ENCODE measurements at places on chromosomes 16 and 17.

DNA sequence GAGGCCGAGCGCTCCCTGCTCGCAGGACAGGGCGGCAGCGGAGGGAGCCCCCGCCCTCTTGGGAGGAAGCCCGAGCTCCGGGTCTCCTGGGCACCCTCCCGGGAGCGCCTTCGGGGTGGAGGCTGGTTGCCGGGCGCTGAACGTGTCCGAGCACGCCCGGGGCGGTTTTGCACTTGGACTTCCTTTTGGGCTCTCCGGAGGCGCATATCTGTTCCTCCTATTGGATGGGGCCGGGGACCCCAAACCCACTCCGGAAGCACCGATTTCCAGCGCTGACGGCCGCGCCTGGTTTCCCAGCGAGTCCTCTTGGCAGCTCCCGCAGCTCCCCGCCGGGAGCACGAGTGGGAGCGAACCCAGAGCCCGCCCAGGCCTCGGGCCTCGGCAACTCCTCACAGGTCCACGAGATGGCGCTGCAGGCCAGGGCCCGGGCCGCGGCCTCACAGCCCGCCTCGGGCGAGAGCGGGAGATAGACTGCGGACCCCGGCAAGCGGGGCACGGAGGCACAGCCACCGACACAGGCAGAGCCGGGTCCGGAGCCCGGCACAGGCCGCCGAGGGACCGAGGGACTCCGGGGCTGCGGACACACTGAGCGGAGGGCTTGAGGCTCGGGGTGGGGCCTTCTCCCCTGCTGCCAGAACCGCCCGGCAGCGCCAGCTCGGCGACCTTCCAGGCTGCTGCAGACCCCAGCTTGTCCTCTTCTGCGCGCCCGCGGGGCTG lies 12.7 kb downstream of the TBX2 start:
- DNase-seq: peak; percentile 15

DNA sequence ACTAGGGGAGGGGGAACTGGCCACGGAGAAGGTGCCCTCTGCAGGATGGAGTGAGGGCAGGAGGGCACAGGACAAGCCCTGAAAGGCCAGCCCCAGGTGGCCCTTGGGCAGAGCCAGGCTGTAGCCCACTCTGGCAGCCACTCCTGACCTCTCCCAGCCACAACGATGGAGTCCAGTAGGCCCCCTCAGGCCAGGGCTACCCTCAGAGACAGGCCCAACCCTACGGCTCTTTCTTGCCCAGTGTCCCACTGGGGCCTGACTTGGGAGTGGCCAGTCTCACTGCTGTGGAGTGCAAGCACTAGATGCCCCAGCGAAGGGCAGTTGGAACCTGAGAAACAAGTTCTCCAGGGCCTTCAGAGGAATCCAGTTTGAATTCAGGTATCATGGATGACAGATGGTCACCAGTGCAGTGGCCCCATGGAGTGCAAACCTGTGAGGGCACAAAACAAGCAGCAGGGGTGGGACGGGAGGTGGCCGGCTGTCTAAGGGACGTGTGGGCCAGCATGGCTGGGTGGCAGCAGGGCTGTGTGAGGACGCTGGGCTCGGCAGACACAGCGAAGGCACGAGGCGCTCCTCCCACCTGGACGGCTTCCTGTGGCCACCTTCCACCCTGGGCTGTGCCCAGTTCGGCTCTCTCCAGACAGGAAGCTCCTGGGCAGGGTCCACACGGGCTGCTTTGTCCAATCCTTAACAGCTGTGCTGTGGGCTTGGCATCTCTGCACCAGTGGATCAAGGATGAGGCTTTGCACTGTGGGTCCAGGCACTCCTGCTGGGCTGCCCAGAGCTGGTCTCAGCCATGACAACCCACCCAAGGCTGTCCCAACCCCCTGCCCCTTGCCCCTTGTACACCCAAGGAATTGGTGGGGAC lies 72.1 kb downstream of the AMFR start:
- no peak for DNase-seq

- no peak for DNase-seq
These were observed 11.5 kb downstream of the APPBP2 start for GRCh38 chr17:60514500-60514899.

DNA sequence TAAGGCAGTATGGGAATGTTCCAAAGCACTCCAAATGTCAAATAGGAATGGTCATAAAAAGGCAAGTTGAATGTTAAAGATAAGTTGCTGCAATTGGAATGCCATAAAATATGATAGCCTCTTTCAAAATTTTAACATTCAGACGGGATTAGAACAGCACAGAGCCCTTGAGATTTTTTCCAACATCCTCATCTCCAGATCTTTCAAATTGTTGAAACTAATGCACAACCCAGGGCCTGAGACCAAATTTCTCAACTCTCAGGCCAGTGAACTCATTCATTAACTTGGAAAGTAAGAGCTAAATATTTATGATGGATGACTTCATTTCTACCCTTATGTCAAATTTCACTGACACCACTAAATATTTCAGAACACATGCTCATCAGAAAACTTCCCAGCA lies 346.5 kb upstream of the XYLT1 start:
- DNase-seq: no peak

- no peak for DNase-seq
These were observed 74.2 kb upstream of the NLK start for GRCh38 chr17:27968206-27968732.

DNA sequence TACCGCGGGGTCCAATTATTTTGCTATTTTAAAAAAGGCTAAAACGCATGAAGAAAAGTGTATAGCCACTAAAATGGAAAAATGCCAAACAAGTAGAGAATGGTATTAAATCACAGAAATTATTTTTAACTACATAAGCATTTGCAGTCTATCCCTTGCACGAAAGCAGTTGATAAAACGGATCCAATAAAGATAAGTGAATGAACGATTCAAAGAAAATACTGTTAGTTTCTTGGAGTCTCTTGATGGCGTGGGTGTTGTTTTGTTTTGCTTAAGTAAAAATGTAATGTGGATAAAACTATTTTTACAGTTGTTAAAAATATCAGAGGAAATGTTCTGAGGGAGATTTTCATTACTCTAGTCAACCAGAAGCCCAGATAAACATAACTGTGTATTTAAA lies 9.3 kb downstream of the HS3ST3A1 start:
- DNase-seq: no peak
